Naive thymus-derived CD4-positive, alpha-beta T cell (primary cell): ENCODE measurements at places on chromosomes 6 and 20. TPM values are rescaled to one million over a fixed set of nuclear protein-coding genes. Genes with fewer than 3 reads are reported as not detected.

Gene GJA10
- not detected for total RNA-seq

Gene MYB
- 17.3 TPM for total RNA-seq

Gene GABRR1
- total RNA-seq = not detected in 2 replicates

Gene COL12A1
- total RNA-seq = not detected

Gene CNR1
- total RNA-seq = not detected

Gene PEX7
- 3.1 and 4.0 TPM in 2 replicates for total RNA-seq

Gene DDX43
- total RNA-seq = 0.32 TPM

Gene SLC22A7
- total RNA-seq = not detected in 2 replicates

Gene BCAS4
- 54.0 TPM for total RNA-seq

Gene RRAGD
- 7.4 TPM for total RNA-seq

Gene C6orf89
- total RNA-seq = 47.7 TPM

Gene MAFB
- total RNA-seq = 139 TPM

Gene FNDC1
- total RNA-seq = not detected in 2 replicates

Gene SLC17A1
- total RNA-seq = not detected in 2 replicates

GRCh38 chr6:141541581-141542324, 591.0 kb upstream of the GJE1 start:
- no peaks in the 10 kb centered on the region for H3K4me1 ChIP-seq
- no peak overlapping the region for H3K4me3 ChIP-seq
- DNase-seq = no peak
- H3K36me3 ChIP-seq = no peaks in the 10 kb centered on the region
- H3K27me3 ChIP-seq = no peaks in the 10 kb centered on the region

DNA sequence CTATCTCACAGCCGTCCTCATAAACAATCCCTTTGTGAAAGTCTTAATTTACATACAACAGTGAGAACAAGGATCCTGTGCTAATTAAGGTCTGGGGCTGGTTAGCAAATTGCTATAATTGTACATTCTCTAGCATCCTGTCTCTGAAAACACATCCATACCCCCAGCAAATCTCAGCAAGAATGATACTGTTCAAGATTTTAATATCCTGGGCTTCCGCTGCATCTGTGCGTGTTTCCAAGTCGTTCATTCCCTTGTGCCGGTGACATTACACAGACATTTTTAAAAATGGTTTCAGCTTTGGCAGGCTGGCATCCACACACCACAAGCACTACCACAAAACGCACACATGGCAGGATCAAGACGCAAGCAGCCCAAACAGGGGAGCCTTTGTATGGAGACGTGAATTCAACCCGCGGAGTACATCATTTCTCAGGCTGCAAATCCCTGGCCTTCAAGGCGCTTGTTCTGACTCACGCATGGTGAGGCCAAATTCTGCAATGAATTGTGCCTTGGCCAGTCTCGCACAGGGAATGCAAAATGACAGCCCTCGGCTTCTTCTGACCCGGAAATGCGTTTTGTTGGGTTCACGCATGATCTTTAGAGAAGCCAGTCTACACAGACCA, 20.3 kb downstream of the ZMYND8 start:
- no peak overlapping the region for H3K4me3 ChIP-seq
- H3K4me1 ChIP-seq = no peaks in the 10 kb centered on the region
- H3K27me3 ChIP-seq = no peaks in the 10 kb centered on the region
- H3K36me3 ChIP-seq = peaks cover 42% of the 10 kb centered on the region
- no peak for DNase-seq

- no peak overlapping the region for H3K27ac ChIP-seq
- no peaks in the 10 kb centered on the region for H3K4me1 ChIP-seq
- no peak for DNase-seq
- no peak overlapping the region for H3K4me3 ChIP-seq
- no peaks in the 10 kb centered on the region for H3K36me3 ChIP-seq
Measured at GRCh38 chr20:6401893-6402557, 279.2 kb upstream of the FERMT1 start.

DNA sequence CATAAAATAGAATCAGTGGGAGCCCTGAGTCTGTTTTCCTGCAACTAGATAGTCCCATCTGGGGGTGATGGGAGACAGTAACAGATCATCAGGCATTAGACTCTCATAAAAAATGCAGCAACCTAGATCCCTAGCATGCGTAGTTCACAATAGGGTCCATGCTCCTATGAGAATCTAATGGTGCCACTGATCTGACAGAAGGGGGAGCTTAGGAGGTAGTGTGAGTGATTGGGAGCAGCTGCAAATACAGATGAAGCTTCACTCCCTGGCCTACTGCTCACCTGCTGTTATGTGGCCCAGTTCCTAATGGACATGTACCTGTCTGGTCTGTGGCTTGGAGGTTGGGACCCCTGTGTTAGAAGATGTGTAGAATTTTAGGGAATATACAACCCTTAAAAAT, 904.5 kb upstream of the EPHA7 start:
- H3K4me1 ChIP-seq = no peaks in the 10 kb centered on the region
- H3K36me3 ChIP-seq = no peaks in the 10 kb centered on the region
- H3K27me3 ChIP-seq = no peaks in the 10 kb centered on the region
- H3K27ac ChIP-seq = no peak overlapping the region

DNA sequence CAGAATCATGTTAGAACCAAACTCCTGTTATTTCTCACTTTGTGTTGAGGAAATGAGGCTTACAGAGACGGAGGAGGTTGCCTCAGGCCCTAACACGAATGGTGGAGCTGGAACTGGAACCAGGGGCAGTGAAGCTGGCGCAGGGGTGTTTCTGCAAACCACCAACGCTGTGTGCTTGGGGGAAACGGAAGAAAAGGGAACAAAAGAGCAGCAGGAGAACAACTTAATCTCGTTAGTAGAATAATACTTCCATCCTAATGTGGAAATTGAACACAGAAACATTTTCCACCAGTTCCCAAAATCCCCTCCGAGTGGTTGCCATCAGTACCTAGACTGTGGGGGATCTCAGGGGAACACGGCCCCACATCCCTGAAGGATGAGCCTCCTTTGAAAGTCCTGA, 103.4 kb upstream of the FRMD1 start:
- H3K4me3 ChIP-seq = no peak overlapping the region
- no peaks in the 10 kb centered on the region for H3K36me3 ChIP-seq
- no peaks in the 10 kb centered on the region for H3K27me3 ChIP-seq
- no peaks in the 10 kb centered on the region for H3K4me1 ChIP-seq

DNA sequence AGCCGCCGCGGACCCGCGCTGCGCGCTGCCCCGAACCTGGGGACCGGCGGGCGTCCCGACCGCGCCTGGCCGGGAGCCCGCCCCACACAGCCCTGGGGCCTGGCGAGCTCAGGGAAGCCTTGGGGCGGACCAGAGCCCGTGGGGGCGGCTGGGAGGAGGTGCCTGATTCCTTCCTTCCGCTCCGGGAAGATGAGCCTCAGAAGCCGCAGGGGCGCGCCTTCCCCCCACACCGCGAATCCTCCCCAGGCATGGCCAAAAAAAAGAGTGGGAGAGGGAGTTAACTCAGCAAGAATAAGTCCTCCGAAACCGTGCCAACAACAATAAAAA, at the start of gene CBLN4:
CBLN4 (minus strand) TSS at position 131 of the 327 bp plus-strand sequence. CDS start 1,348 bp downstream, outside the sequence.
- H3K36me3 ChIP-seq = no peaks in the 10 kb centered on the region
- no peak for DNase-seq
- no peaks in the 10 kb centered on the region for H3K27me3 ChIP-seq

DNA sequence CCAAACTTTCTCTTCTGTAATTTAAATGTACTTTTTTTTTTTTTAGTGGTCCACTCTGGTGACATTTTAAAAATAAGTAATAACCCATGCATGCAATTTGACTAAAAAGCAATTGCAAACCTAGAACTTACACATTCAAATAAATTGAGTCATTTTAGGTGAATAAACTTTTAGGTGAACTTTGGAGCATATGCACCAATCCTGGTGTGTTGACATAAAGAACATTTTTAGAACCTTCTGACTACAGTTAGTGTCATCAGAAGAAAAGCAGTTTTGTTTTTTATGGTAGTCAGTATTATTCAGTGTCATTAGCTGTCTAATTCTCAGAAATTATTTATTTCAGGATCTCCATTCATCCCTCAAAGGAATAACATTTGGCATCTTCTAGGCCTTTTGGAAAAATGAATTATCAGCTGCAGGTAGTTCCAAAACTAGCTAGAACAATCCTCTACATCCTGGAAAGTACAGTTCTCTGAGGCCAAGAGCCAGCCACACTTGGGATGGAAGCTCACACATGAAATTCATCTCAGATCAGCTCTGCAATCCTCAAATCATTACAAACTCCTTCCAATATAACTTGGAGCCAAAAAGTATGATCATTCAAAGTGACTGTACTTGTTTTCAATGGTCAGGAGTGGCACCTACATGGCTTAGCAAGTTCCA, 38.5 kb upstream of the SIM1 start:
- H3K4me1 ChIP-seq = no peaks in the 10 kb centered on the region
- H3K4me3 ChIP-seq = no peak overlapping the region
- H3K27ac ChIP-seq = no peak overlapping the region
- no peaks in the 10 kb centered on the region for H3K27me3 ChIP-seq
- H3K36me3 ChIP-seq = no peaks in the 10 kb centered on the region

GRCh38 chr6:154986787-154987235, 8.3 kb upstream of the TIAM2 start:
- H3K4me1 ChIP-seq = no peaks in the 10 kb centered on the region
- H3K27me3 ChIP-seq = no peaks in the 10 kb centered on the region
- no peak overlapping the region for H3K4me3 ChIP-seq
- no peak overlapping the region for H3K27ac ChIP-seq
- H3K36me3 ChIP-seq = no peaks in the 10 kb centered on the region
- DNase-seq = no peak

GRCh38 chr6:116003668-116004067, 57.0 kb downstream of the FRK start:
- no peak for DNase-seq
- H3K36me3 ChIP-seq = no peaks in the 10 kb centered on the region
- H3K27me3 ChIP-seq = no peaks in the 10 kb centered on the region
- no peaks in the 10 kb centered on the region for H3K4me1 ChIP-seq

- no peak for DNase-seq
- H3K27ac ChIP-seq = no peak overlapping the region
- no peak overlapping the region for H3K4me3 ChIP-seq
- no peaks in the 10 kb centered on the region for H3K27me3 ChIP-seq
Measured at GRCh38 chr6:125251516-125252220, 50.1 kb downstream of the HDDC2 start.

- peaks cover 3% of the 10 kb centered on the region for H3K36me3 ChIP-seq
- H3K4me3 ChIP-seq = no peak overlapping the region
- peaks cover 6% of the 10 kb centered on the region for H3K4me1 ChIP-seq
- no peak overlapping the region for H3K27ac ChIP-seq
- H3K27me3 ChIP-seq = no peaks in the 10 kb centered on the region
Measured at GRCh38 chr6:42817907-42818306, 36.1 kb downstream of the BICRAL start.

DNA sequence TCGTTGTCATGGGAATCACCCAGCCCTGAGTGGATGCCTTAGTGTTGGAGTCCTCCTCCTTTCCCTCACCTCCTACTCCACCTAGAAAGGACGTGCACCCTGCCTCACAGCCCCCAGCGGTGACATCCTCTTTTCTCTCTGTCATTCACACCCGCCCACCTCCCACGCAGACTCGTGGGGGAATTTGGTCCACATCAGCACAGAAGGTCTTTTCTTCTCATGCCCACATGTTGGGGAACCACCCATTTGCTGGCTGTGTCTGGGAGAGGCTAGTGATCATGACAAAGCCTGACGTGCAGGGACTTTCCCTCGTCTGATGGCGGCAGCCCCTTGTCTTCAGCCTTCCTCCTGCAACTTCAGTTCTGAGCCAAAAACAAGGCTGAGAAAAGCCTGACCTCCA, 96.0 kb upstream of the CNKSR3 start:
- peaks cover 16% of the 10 kb centered on the region for H3K4me1 ChIP-seq
- H3K36me3 ChIP-seq = no peaks in the 10 kb centered on the region
- DNase-seq = peak; percentile 86
- no peak overlapping the region for H3K27ac ChIP-seq
- peak overlapping the region; percentile 8 for H3K4me3 ChIP-seq

DNA sequence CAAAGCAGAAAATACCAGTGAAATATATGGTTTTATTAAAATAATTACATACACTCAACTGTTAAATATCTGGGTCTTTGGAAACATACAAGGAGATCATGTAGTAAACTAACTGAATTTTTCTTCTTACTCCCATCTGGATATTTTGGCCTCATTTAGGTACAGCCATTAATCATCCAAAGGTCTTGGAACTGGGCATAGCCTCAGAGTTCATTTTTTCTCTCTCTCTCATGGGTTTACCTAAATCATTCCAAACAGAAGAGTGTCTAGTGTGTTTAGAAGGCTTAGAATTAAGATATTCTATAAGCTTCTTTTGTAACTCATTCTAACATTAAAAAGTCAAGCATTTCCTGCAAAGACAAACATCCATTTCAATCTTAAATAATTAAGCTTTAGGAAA, 79.4 kb downstream of the HMGCLL1 start:
- DNase-seq = no peak
- no peaks in the 10 kb centered on the region for H3K27me3 ChIP-seq
- no peaks in the 10 kb centered on the region for H3K4me1 ChIP-seq
- no peak overlapping the region for H3K27ac ChIP-seq
- no peak overlapping the region for H3K4me3 ChIP-seq
- H3K36me3 ChIP-seq = no peaks in the 10 kb centered on the region

DNA sequence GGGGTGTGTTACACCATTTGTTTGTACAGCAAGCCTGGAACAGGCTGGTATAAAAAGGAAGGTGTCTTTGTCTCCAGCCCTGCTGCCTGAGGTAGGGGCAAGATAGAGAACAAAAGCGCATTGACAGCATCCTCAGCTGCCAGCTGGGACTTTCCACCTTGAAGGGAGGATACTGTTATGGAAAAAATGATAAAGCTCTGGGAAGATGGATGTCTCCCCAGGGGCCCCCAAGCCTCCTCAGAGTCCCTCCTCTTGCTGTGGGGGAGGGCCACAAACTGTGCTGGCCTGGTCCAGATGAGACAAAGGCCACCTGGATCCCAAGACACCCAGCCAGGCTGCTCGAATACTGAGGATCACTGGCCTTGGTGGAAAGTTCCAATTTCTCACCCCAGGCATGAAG, 13.0 kb downstream of the REM1 start:
- H3K27ac ChIP-seq = no peak overlapping the region
- H3K4me3 ChIP-seq = no peak overlapping the region
- H3K27me3 ChIP-seq = peaks cover 3% of the 10 kb centered on the region
- no peak for DNase-seq
- no peaks in the 10 kb centered on the region for H3K4me1 ChIP-seq

DNA sequence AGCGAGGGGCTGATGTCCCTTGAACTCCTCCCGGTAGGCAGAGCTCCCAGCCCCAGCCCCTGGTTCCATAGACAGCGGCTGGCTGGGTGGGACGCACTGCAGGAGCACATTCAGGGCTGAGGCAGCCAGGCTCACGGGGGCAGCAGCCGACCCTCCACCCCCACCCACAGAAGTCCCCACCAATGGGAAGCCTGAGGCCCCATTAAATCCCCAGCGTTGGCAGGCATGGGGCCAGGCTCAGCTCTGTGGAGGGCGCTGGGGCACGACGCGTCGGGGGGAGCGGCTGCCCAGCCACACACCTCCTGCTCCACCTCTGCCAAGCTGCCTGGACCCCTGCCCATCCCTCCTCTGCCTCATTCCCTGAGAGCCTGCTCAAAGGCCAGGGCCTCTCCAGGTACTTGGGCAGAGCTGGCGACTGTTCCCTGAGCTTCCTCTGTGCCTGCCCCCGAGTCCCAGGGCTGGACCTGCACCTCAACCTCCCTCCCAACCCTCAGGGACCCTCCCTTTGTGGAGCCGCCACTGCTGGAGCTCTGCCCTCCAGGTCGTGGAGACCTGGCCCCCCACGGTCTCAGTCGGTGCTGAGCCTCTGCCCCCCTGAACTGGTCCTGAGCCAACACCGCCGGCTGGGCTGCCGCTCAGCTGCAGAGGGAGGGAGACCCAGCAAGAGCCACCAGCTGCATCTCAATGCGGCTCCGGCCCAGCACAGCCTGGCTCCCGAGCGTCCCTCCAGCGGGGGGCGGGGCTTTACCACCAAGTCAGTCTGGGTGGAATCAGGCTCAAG, 9.1 kb downstream of the CHRNA4 start:
- H3K4me3 ChIP-seq = no peak overlapping the region
- DNase-seq = no peak
- H3K27me3 ChIP-seq = no peaks in the 10 kb centered on the region
- H3K27ac ChIP-seq = no peak overlapping the region
